CD4-positive, alpha-beta T cell treated with Interleukin-6 for 4 hours (primary cell): ENCODE measurements at places on chromosomes 1 and 21.

GRCh38 chr1:44151808-44152207 lies 10.4 kb upstream of the KLF18 start:
- DNase-seq: no peak

DNA sequence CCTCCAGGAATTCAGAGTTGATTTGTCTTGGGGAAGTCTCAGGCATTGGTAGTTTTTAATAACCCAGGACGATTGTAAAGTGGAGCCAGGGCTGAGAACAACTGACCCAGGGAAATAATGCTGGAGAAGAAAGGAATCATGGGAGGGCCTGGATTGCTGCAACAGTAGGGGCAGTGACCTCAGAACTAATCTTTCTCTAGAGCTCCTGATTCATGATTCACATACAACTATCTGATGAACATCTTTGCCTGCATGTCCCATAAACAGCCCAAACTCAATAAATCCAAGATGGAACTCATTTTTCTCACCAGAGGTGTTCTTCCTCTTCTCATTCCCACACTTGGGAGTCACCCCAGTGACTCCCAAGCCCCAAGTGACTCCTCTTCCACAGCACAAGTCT lies 8.1 kb upstream of the G0S2 start:
- no peak for DNase-seq

DNA sequence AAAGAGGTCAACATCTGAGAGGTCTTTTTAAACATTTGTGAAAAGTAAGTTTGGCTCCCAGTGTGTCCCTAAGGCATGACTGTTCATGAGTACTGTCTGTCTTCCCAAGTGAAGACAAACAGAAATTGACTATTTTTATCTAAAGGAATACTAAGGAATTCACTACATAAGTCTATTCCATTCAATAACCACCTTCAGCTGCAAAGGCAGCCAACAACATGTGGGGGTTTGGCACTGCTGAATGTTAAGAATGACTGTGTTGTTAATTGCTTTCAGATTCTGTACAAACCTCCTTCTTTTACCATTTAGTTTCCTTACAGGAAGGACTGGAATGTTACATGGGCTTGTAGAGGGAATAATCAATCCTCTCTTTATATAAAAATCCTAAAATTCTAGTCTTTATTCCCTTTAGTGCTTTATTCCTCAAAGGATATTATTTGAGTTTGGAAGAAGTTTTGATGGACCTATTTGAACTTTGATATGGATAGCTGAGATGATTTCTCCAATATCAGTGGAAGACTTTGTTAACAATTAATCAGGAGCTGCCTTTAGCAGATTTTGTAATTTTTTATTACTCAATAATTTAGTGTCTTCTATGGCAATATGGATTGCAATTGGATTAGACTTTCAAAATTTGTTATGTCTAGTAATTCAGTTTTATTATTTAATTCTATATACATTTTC lies 201.7 kb upstream of the CHRM3 start:
- DNase-seq: no peak

GRCh38 chr1:8004803-8005573 lies 21.1 kb downstream of the ERRFI1 start:
- DNase-seq: no peak

GRCh38 chr1:209878964-209879363 lies 51.2 kb downstream of the UTP25 start:
- DNase-seq: no peak

DNA sequence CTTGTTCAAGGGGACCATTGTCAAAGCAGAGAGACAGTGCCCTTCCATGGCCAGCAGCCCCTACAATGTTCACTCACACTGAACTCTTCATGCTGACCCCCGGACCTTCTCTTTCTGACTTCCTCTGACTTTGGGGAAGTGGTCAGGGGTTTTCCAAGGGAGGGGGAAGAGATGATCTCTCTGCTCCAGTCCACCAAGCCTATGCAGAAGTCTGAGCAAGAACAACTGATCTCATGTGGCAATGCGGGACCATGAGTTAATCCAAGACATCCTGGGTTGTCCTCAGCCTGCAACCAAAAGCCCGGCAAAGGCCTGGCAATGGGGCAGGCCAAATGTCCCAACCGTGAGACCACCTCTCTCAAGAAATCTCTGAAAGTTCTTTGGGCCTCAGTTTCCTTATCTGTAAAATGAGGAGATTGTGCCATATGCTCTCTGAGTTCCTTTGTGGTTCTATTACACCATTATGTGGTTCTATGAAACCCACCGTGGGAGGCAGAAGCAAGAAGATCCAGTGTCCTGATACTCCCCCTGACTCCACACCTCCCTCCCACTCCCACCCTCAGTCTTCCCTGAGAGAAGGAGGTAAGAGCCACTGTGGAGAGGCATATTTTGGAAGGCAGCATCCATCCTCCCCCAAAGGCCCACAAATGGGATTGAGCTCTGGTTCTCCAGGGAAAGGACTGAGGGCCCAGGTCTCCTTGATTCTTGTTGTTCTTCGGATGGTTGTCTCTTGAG lies 11.8 kb upstream of the ARHGEF2 start:
- no peak for DNase-seq

DNA sequence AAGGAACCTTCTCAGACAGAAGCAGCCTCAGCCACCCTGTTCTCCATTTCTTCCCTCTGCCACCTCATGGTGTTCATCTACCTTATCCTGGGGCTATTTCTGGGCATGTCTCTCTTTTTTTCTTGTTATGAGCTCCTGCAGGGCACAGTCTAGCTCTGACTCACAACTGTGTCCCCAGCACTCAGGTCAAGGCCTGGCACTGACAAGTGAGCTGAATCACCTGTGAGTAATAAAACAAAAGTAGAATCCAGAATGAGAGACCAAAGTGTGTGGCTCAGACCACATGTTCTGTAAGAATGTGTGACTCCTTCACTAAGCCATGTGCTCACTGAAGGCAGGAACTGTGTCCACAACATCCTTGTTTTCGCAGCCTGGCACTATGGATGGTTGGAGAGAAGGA lies 23.2 kb downstream of the C1orf94 start:
- no peak for DNase-seq

DNA sequence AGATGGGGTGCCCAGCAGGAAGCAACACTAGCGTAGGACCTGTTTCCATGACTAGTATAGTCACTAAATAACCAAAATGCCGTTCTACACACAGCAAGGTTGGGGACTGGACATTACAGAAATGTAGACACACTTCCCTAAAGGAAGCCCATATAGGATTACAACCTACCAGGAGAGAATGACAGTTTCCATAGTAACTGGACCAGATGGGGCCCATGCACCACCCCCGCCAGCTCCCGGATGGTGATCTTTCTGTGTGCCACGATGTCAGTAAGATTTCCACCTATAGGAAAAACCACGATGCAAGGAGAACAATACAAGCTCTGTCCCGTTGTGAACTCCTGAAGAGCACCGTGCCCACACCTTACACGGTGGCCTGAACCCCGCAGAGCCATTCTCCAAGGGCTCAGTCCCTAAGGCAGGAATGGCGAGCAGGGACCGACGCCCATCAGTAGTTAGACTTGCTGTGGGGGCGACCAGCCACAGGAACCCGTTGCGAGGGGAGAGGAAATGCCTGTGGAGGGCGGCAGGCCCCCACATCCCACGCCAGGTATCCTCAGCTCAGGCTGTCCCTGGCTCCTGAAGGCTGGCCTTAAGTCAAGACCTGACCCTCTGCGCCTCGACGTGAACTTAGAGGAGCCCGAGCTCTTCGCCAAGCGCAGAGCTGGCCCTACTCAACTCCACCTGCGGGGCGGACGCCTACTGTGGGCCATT lies 13.6 kb upstream of the CEP85 start:
- no peak for DNase-seq

DNA sequence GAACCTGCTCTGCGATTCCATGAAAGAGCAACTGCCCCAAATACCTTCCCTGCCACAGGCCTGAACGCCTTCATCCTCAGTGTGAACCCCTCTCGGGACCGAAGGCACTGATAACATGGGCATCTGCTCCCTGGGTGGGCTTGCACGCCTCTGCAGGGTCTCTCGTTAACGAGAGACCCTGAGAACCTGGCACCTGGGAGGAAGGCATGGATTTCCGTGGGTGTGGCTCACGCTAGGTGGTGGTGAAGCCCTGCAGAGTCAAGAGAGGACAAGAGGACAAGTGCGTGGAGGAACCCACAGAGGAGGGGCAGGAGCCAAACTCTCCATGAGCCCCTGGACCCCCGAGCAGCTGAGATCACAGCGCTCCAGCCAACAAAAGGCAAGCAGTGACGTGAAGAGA lies 26.8 kb upstream of the COL6A2 start:
- no peak for DNase-seq

DNA sequence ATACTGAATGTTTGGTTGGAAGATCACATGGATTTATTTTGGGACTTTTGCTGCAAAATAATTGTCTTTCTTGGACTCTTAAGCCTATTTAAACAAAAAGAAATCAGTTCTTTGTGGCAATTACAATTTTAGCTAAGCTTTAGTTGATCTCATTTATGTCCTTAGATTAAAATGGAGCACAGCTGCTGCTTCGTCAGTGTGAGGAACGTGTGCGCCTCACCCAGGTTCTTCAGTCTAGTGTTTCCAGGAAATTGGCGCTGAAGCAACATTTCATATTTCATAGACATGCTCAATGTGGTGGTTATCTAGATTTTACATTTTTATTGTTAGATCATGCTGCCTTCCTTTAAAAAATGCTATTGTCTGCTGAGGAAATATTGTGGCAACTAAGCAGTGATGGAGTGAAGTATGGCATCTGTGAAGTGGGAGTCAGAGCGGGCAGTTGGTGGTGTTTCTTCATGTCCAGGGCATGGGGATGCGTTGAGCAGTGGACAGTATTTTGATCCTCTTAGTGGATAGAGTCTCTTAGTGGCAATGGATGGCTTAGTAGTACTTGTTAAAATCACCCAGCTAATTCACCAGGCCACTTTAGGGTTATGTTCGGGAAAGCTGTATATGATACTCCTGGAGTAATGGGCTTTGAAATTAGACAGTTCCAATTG lies 5.6 kb downstream of the DDI2 start:
- no peak for DNase-seq

DNA sequence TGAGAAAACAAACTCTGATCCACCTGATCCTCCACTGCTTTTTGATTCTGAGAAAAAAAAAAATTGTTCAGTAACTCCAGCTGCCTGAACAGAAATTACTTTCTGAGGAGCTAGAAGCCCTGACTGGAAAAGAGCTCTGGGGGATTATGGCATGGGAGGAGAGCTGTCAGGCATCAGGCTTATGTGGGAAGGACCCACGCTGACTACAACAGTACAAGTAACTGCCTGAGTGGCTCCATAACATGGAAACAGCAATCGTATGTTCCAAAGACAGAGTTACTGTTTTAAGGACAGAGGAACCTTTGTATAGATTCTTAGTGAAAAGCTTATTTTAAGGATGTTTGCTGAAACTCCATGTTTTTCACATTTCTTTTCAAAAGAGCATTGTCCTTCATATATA lies 1.2 kb upstream of the ANGPTL7 start:
- no peak for DNase-seq

DNA sequence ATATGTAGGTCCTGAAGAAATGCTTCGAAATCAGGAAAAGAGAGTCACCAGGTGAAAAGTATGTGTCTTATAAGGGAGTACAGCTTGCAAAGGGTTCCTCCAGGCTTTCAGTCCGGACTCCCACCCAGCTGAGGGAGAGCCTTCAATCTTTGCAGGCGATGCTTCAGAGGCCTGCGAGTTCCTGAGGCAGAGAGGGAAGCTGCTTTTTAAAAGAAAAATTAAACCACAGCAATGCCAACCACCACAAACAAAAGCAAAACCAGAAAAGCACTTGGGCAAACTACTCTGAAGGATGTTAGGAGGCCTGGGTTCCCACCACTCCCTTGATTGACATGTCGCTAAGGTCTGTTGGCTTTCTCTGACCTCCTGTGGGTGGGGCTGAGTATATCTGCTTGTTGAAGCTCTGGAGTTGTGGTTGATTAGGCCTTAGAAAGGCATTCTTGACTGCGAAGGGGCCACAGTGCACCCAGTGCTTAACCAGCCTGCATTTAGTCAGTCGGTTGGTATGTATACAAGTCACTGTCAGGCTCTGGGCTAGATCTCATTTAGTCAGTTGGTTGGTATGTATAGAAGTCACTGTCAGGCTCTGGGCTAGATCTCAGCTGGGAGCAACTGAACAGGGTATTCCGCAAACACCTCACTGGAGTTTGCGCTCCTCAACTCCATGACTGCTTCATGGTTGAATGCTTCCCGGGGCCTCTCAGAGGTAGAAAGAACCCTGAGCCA lies 1.2 kb downstream of the NIPAL3 start:
- DNase-seq: peak; percentile 66

GRCh38 chr1:203914292-203914691 lies 52.9 kb downstream of the SNRPE start:
- no peak for DNase-seq

GRCh38 chr21:44294391-44295162 lies 5.3 kb upstream of the PFKL start:
- peak; percentile 24 for DNase-seq
